ENCODE measurements at places on chromosomes 5 and 9. TPM values are rescaled to one million over a fixed set of nuclear protein-coding genes. Genes with fewer than 3 reads are reported as not detected.

The ADRA1B gene
- total RNA-seq, result 0.80 TPM

The OTP gene
- total RNA-seq, result not detected

The SLC35D2 gene
- 26.3 TPM for total RNA-seq

The LHX6 gene
- 4.5 TPM for total RNA-seq

The FOXI1 gene
- total RNA-seq, result not detected

The CDX1 gene
- not detected for total RNA-seq
